ENCODE measurements at places on chromosomes 7 and 10.
A peak's percentile ranks its signal among the peaks of the same experiment; 100 is the strongest.

GRCh38 chr10:15365692-15366091, 5.4 kb downstream of the FAM171A1 start:
- DNase-seq, result no peak

DNA sequence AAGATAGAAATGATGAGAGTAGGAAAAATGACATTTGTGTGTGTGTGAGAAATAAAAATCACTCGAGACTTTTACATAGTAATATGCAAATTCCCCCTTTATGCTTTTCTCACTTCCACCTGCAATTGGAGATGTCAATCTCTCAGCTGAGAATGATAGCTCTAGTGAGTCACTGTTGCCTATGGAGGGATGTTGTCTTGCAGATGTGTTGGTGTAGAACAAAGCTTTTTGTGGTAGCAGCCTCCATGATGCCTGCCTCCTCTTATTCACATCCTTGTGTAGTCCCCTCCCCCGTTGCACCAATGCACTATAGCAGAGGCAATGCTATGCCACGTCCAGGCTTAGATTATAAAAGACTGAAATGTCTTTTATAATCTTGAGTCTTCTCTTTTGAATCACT, 33.8 kb downstream of the SPAG6 start:
- DNase-seq, result no peak

DNA sequence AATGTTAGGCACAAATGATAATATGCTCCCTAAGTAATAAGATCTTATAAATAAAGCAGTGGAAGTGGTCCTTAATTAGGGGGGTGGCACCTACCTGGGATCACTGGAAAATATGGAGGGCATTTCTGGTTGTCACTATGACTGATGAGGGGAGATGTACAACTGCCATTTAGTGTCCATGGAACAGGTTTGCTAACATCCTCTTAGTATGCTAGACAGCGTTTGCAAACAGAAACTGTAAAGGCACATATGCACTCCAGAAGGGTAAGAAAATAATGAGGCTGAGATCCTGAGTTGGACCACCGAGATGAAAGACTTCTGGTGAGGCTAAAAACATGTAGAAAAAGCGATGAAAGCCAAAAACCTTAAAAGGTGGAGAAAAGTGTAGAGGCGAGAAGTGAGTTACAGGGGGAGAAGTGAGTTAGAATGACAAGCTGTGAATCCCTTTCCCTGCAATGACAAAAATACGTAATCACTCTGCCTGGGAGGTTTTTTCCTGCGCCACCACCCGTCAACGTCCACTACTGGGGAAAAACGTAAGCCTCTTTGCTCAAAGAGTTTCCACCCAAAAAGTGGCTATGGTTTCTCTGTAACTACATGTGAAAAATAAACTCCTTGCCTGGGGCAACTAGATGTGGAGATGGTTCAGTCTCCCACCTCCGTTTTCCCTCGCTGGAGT, 767 bp downstream of the KRIT1 start:
- DNase-seq, result no peak

DNA sequence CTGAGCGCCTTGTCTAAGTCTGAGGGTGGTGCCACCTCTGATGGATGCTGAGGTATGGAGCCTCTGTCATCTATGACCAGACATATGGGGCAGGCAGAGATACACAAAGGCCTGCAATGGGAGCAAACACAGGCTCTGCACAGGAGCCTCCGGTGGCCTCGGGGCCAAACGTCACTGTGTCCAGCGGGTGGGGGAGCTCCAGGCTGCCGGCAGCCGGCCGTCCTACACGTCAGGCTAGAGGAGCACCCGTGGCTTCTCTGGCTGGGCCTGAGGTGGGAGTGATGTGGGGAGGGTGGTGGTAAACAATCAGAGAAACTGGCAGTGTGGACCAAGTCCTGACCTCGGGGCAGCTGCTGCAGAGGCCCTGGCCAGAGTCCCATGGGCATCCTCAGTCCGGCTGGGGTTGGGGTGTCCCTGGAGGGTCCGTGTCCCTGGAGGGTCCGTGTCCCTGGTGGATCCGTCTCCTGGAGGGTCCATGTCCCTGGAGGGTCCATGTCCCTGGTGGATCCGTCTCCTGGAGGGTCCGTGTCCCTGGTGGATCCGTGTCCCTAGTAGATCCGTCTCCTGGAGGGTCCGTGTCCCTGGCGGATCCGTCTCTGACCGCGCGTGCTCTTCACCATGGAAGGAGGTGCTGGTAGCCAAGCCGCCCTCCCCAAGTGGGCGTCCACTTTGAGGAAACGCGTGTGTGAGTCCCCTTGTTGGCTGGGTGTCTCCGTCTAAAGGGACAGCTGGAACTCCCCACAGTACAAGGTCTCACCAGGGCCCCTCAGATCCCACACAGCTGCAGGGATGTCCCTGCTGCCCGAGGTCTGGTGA, 24.2 kb upstream of the FAM20C start:
- DNase-seq, result no peak

GRCh38 chr10:69957886-69958555, 94.6 kb upstream of the MACROH2A2 start:
- DNase-seq, result peak; percentile 24

DNA sequence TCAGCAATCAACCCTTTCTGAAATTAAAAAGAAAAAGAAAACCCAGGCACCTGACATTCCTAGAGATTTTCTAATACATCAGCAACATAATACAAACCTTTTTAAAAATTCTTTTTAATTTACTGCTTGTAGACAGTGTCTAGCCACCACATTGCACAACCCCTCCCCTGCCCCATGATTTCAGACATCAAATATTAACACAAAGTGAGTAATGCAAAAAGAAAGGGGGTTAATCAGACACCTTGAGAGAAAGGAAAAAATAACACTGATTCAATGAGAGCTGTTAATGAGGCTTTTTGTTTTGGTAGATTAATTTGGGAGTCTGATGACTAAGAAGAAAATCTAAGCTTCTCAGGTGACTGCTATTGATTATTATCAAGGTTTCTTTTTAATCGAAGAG, 55.3 kb downstream of the SLC25A13 start:
- no peak for DNase-seq

- DNase-seq, result no peak
These were observed 45.7 kb downstream of the POLR3A start for GRCh38 chr10:77983384-77984341.

DNA sequence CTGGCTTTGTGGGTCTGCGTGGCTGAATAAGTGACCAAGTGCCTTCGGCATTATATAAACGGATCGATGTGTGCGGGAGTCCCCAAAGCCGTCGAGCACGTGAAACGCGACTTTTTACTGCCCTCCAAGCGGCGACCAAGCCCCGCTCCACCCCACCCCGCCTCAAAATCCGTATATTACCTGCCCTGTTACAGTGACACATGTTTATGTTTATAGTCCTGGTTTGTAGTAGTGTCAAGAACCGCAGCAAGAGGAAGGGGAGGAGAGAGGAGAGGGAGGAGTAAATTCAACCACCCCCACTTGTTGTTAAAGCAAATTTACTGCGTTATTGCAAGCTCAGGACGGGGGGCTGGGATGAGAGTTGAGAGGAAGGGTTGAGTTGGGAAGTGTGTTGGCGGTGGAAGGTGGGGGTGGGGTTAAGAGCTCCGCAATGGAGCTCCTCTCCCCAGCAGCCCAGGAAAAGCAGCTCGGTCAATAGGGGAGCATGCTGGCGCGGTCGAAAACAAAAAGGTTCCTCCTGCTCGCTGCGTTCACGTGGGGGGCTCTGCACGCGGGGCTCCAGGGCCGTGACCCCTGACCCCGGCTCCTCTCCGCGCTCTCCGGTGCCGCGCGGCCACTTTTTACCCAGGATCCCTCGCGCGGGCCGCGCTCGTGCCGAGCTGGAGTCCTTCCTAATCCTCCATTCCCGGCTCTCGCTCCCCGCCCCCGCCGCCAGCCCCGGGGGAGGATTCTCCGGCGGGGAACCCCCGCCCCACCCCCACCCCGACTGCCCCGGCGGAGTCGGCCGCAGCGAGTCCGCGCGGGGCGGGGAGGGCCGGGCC, at the start of gene SKIDA1:
SKIDA1 (minus strand) TSS at position 316 of the 821 bp plus-strand sequence. CDS start 7,860 bp downstream, outside the sequence.
- DNase-seq, result peak; percentile 89

DNA sequence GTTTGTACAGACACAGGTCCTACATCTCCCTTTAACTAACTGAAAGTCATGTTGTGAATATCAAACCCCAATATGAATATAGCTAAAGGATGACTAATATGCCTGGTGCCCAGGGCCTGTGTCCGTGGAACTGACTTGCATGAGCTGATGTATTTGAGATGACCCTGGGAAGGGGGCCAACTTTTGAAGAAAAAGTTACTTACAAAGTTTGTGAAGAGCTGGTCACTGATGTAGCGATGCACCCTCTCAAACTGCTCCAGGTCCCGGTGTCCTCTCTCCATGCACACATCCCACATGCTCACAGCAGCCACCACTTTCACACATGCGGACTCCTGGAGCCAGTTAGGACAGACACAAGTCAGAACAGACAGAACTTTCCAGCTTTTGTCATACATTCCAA, 106.2 kb downstream of the ABCC2 start:
- no peak for DNase-seq

DNA sequence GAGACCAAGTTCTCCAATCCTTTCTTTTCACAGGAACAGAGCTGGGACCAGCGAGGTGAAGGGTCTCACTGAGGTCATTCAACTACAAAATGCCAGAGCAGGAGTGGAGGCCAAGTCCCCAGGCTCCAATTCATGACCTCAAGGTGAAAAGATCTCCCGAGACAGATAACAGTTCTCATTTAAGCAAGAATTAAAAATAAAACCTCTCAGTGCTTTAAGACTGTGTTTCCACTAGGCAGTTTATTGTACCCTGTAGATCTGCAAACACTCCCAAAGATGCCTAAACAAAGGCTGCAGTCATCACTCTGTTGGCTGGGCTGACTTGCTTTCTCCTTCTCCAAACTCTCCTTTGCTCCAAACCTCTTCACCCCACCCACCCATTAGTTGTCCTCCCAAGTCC, 74.8 kb upstream of the CXCL12 start:
- no peak for DNase-seq

DNA sequence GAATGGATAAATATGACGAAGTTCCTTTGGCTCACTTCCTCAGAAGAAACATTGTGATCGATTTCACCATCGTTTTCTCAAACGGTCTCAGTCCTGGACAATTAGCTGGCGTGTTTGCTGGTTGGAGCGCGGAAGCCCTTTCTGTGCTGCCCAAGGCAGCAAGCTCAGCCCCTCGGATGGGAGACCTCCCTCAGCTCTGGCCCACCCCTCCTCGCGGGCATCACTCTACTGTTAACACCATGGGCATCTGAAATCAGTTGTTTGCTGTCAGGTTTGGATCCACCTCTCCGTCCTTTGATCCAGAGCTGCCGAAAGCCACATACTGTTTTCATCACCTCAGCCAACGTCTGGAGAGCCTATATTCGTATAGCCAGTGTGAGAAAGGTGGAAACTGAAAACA, 68.2 kb downstream of the C10orf143 start:
- no peak for DNase-seq

- no peak for DNase-seq
These were observed 282.7 kb upstream of the SEMA3D start for GRCh38 chr7:85469446-85470010.

- DNase-seq, result no peak
These were observed 10.8 kb upstream of the JCAD start for GRCh38 chr10:30070001-30070685.

DNA sequence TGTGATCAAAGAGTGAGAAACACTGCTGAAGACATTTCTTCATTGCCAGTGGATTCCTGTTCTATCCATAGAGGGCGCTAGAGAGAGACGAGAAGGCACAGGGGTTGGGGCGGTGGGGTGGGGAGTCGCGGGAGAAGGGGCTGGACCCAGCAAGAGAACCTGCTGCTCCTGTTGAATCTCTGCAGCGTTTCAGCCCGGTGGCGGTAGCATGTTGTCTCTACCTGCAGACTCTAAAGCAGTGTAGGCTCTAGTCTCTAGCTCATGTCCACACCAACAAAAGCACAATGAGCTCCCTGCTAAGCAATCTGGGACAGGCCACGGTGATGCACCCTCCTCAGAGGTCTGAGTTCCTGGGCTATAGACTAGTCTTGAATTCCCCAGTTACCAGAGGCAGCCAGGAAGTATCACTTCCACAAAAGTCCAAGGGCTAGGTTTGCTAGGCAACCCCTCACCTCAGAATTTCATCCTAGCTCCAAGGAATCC, 167.7 kb downstream of the DGKB start:
- DNase-seq, result no peak

- no peak for DNase-seq
These were observed 400.7 kb downstream of the GATA3 start for GRCh38 chr10:8455181-8455580.

GRCh38 chr7:28036696-28037095, 143.9 kb downstream of the JAZF1 start:
- no peak for DNase-seq

DNA sequence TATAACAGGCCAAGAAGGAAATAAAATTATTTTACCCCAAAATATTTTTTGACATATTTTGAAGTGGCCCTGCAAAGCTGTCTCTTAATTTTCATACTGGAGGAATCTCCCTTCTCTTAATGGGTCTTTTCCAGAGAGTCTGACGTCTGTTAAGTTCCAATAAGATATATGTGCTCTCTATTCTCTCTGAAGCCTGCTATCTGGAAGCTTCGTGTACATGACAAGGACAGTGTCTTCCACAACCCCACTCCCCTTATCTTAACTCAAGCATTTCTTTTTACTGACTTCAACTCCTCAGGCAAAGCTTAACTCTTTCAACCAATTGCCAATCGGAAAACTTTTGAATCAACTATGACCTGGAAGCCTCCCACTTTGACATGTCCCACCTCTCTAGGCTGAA, 29.2 kb upstream of the IL15RA start:
- no peak for DNase-seq

DNA sequence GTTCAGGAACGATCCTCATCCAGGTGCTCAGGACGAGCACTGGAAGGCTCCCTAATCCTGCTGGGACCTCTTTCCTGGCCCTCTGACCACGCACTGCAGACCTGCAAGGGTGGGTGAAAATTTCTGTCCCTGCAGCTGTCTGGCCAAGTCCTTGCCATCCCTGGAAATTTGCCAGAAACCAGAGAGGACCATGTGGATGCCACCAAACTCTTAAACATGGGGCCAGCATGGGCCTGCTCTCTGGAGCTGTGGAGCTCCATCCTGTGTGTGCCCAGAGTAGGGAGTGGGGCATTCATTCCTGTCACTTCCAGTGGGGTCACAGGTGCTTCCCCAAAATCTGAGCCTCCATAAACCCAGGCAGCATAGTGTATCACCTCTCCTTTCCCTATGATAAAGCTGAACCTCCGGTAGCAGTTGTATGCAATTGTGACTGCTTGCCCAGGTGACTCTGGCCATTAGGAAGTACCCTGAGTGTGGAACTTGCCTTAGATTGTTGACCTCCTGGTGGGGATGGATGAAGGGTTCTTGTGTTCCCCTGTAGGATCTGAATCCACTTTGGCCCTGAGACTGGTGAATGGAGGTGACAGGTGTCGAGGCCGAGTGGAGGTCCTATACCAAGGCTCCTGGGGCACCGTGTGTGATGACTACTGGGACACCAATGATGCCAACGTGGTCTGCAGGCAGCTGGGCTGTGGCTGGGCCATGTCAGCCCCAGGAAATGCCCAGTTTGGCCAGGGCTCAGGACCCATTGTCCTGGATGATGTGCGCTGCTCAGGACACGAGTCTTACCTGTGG, 57.1 kb downstream of the DMBT1 start:
- DNase-seq, result no peak

DNA sequence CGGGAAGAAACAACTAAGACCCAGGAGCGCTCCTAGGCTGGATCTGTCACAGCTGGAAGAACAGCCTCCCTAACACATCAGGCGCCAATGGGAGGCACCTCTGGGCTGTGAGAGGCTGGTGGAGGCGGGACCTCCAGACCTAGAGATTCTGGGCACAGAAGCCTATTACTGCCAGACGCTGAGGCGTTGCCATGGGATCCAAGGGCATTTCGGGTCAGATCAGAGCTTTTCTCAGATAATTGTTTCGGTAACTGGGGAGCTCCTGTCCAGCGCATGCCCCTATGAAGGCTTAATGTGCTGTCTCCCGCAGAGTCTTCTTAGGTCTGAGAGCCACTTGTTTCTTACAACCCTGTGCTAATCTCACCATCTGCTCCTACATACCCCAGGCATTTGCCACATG, 339.2 kb downstream of the ZNF716 start:
- DNase-seq, result peak; percentile 2

GRCh38 chr7:102061981-102062390, 224.7 kb upstream of the SH2B2 start:
- no peak for DNase-seq
